ENCODE measurements at places on chromosomes 5 and 9. TPM values are rescaled to one million over a fixed set of nuclear protein-coding genes. Genes with fewer than 3 reads are reported as not detected.

- no peak for DNase-seq
Observed at GRCh38 chr5:149381986-149382338, 2.9 kb upstream of the IL17B start.

DNA sequence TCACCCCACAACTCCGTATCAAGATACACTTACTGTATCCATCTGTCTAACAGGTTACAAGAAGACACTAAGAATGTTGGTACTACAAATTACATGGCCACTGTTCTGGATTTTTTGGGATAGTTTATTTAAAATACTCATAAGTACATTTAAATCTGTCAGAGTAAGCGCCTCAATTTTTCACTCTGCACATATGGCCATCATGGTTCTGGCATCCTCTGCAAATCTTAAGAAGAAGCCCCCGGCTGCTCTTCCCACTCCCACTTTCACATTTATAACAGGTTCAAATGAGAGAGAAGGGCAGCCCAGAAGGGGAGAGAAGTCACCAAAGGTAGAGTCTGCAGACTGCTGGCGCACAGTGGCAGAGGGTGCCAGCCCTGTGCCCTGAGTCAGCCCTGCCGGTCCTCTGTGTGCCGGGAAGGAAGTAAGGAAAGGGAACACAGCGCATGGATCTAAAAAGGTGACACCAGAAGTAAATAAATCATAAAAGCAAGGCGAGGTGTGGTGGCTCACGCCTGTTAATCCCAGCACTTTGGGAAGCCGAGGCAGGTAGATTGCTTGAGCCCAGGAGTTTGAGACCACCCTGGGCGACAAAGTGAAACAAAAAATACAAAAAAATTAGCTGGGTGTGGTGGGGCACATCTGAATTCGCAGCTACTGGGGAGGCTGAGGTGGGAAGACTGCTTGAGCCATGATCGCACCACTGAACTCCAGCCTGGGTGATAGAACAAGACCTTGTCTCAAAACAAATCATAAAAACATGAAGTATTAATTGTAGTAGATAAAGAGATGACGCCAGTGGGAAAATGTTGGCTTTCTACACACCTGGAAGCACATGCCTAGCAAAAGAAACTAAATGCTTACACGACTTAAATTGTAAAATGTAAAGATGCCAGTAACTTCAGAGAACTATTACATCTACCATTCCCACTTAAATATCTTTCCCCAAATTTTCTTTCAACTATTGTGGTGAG, 30.0 kb downstream of the RNF130 start:
- no peak for DNase-seq

DNA sequence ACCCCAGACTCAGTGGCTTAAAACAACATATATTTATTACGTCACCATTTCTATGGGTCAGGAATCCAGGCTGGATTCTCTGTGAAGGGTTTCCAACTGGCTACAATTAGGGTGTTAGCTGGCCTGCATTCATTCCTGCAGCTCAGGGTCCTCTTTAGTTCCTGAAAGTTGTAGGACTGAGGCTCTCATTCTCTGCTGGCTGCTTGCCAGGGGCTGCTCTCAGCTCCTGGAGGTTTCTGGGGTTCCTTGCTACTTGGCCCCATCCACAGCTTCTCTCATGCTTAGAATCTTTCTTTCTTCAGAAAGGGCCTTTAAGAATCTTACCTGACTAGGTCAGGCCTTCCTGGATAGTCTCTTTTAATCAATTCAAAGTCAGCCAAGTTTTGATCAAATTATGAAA, 424.6 kb downstream of the GADD45G start:
- no peak for DNase-seq

Gene SLC36A2
- total RNA-seq: not detected

Data from Panc1 (cell line).